ENCODE measurements at places on chromosomes 16 and 17.

- DNase-seq = peak; percentile 45
Observed at GRCh38 chr17:48100591-48101011, 677 bp downstream of the CBX1 start.

DNA sequence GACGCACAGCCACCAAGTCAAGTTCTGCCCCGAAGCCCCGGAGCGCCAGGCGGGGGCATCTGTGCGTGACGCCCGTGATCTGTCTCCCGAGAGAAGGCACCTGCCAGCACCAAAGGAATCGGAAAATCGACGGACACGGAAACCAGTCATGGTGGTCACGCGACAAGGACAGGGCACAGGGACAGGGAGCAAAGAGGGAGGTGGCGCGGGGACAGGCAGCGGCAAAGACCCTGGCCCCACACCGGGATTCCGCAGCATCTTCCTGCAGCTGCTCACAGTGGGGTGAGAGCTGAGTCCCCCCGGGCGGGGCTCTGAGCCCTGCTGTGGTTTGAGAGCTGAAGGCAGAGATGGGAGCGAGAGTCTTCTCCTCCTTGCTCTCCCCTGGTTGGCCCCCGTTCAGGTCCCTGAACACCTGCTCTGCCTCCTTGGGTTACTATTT, 56.4 kb downstream of the ABR start:
- DNase-seq = no peak

DNA sequence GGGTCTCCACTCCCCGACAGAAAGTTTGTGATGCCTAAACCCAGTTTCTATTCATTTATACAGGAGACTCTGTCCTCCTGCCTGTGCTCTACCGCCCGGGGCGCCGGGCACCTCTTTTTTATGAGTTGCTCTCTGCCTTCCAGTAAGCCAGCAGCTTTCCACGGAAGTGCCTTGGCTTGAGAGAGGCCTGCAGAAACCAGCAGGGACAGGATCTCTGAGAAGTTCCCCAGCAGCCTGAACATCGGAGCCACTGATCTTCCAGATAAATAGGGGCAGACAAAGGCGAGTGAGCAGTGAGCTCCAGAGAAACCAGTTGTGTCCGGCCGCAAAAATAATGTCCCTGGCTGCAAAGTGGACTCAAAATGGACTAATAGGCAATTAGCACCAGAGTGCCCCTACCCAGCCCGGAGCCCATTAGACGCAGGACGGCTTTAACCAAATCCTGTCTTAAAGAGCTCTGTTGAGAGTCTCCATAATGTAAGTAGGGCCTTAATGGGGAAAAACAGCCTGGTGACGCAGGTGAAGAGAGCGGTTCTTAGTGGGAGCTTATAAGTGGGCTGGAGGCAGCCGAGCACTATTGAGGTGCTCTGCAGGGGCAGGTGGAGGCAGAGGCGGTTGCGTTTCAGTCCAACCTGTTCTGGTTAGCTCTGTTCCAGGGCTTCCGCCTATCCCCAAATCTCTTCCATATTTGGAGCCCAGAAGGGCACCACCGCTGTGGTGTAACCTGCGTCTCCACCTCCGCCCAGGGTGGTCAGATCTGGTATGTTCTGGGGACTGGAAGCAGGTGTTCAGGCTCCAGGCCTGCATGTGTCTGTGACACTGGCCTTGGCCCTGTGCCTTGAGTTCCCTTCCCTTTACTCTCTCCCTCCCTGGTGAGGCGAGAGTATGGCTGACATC, 74.1 kb downstream of the NT5M start:
- no peak for DNase-seq

DNA sequence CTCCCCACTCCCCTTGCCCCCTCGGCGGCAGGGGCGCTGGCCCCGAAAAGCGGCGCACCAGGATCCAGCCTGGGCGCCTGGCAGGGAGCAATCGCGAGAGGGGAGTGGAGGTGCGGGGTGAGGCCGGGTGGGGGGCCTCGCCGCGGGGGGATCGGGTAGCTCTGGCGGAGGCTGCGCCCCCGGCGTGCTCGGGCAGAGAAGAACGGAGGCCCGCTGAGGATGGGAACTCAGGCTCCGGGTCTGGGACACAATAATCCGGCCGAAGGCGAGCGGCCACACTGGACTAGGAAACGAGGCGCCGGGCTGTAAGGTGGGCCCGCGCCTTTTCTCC, 721 bp upstream of the PCGF2 start:
- no peak for DNase-seq

DNA sequence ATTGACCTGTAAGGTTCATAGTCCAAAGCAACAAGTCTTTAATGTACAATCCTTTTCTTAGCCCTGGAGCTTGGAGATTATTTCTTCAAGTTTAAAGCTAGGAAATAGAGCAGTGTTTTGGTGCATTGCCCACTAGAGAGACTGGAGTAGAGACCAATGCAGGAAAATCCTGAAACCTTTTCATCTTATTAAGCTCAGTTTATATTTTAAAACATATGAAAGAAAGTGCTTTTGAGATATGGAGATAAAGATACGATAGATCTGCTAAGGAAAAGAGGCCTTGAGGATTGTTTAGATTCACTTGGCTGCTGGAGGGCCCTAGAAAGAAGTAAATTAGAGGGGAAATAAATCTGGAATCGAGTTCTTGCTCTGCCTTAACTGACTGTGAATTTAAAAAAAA, 212.0 kb downstream of the GRIN2A start:
- DNase-seq = no peak

DNA sequence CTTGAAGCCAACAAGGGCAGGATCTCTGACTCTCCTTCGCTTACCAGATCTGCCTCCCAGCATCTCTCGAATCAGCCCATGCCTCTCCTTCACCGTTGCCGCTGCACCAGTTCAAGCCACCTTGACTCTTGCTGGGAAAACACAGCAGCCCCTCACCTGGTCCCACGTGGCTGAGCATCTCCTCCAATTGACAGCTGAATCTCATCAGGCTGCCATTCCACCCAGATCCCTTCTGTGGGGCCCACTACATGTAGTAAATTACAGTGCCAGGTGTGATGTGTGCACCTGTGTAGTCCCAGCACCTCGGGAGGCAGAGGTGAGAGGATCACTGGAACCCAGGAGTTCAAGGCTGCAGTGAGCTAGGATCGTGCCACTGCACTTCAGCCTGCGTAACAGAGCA, 37.8 kb upstream of the C16orf78 start:
- DNase-seq = no peak

GRCh38 chr17:82097919-82098168, 192 bp downstream of the FASN start:
- no peak for DNase-seq

GRCh38 chr16:89586853-89587252, 11.3 kb downstream of the CPNE7 start:
- peak; percentile 53 for DNase-seq

DNA sequence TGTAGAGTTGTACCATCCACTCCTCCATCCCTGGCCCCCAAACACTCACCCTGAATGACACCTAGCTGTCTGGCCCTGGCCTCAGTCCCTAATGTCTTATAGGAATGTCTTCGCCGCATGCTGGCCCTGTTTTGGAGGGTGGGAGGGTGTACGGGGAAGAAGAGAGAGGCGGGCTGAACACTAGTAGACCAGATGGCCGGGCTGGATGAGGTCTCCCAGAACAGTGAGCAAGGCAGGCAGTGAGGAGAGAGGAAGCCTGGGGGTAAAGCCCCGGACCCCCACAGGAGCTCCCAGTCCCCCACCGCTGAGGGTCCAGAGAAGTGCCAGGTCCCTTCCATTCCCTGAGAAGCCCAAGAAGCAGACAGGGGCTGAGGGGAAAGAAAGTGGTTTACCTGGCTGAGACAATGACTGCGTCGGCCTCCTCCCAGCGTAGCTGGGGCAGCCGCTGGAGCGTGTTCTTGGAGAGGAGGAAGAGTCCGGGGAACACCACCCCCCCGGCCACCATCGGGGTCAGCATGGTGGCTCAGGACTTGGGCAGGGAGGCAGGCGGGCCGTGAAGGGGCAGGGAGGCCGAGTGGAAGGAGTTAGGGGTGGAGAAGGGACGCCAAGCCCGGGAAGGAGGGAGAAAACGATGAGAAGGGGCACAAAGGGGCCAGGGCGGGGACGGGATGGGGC, 923 bp downstream of the TLCD3B start:
- no peak for DNase-seq

GRCh38 chr16:76768316-76768715, 422.7 kb upstream of the MON1B start:
- no peak for DNase-seq

GRCh38 chr17:79785900-79786810, 8.2 kb downstream of the CBX2 start:
- DNase-seq = peak; percentile 10

GRCh38 chr16:80507538-80507937, 33.3 kb upstream of the DYNLRB2 start:
- no peak for DNase-seq

DNA sequence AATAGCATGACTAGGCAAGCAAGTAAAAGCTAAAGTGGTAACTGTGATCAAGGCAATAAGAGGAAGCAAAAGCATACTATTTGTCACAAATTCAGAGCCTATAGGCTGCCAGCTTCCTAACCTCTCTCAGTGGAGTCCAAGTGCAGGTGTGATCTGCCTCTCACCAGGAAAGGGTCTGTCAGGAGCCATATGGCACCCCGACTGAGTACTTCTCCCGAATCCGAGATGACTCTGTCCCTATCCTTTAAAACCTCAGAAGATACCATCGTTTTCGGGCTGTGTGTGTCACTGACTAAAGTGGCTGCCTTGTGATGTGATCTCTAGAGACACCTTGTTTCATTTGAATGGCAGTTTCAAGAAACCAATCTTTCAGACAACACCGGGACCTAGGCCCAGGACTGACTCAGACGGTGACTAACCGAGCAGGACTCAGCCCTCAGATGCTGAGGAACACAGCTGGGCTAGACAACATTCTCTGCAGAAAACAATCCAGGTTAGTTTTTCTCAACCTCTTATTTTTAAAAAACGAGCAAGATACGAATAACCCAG, 63.6 kb downstream of the SMG6 start:
- DNase-seq = no peak

DNA sequence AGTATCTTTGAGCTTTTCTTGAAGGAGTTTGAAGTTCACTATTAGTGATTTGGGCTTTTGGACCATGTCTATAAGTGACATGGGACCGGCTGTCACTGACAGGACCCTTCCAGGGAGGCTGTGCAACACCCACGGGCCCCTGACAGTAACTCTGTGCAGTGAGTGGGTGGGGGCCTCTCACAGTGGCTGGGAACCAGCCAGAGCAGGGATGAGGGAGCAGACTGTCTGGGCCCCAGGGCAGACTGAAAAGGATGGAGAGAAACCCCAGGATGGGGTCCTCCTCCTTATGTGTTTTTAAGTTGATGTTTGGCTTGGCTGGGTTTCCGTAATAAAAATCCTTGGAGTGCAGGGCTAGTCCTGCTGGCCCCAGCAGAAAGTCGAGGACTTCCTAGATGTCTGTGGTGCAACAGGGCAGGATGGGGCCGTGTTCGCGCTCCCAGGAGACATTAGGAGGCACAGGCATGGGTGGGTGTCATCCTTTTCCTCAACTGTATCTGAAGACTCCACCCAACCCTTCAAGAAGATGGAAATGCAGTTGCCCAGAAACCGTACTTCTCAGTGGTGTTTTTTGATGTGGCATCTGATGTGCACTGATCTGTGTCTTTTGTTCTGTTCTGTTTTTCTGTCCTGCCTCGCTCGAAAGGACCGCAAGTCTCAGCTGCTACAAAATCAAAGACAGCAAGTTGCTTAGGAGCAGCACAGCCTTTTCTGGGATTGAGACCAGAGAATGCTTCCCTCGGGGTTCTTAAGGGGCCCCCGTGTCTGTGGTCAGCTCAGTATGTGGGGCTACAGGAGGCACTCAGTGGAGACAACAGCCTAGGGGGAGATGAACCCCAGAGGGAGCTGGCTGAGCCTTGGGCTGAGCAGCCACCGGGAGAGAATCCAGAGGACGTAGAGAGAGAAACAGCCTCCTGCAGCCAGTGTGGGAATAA, 24.2 kb downstream of the PLD6 start:
- no peak for DNase-seq

DNA sequence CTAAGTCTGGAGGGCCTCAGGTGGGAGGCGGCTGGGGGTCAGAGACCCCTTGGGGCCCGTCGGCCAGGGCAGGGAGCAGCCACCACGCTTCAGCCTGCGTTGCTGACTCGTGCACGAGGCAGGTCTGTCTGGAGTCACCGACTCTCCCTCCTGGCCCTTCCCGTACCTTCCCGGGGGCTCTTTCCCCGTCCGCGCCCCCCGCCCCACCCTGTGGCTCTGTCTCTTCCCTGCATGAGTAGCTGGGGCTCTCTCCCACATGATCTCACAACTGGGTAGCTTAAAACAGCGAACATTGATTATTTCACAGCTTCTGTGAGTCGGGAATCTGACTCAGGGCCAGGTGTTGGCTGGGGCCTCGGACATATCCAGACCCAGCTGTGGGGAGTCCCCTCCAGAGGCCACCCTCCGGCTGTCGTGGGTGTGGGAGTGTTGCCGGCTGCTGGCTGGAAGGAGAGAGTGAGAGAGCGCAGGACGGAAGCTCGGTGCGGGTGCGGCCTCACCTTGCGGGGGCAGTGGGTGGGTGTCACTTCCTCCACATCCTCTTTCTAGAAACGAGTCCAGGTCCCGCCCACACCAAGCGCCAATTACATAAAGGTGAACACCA, 17.3 kb downstream of the BAHCC1 start:
- DNase-seq = no peak

DNA sequence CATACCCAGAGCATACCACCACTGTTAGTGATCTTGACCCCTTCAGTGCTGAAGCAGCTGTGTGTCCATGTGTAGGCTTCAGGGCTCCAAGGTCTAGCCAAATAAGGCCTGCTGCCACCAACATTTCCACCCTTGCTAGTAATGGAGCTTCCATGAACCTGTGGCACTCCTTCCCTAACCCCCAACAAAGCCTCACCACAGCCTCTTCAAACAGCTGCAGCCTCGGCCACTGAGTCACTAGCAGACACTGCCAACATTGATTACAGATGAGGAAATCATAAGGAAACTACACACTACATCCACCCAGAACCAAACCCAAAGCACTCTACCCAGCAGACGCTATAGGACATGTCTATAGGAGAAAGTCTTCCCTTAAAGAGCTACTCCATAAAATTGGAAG, 610.7 kb downstream of the KCNJ2 start:
- no peak for DNase-seq

DNA sequence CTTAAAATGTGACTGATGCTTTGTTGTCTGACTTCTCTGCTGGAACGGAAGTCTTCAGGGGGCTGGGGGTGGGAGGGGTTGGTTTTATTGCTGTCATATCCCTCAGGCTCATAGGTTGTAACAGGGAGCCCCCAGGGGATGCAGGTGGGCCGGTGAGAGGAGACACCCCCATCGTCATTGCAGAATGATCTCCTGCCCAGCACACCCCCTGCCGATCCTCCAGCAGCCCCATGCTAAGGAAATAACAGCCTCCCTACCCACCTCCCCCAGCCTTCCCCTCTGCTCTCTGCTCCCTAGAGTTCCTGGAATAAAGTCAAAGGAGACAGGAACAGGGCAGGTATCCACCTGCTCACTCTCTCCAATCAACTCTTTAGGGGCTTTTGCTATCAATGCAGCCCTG, 270.1 kb upstream of the TNRC6C start:
- DNase-seq = no peak

- no peak for DNase-seq
Observed at GRCh38 chr17:17109907-17110306, 67.7 kb downstream of the MPRIP start.

GRCh38 chr16:1493746-1494094, 560 bp downstream of the TELO2 start:
- peak; percentile 30 for DNase-seq

Data from T47D (cell line).